ENCODE measurements at places on chromosomes 5 and 9.

DNA sequence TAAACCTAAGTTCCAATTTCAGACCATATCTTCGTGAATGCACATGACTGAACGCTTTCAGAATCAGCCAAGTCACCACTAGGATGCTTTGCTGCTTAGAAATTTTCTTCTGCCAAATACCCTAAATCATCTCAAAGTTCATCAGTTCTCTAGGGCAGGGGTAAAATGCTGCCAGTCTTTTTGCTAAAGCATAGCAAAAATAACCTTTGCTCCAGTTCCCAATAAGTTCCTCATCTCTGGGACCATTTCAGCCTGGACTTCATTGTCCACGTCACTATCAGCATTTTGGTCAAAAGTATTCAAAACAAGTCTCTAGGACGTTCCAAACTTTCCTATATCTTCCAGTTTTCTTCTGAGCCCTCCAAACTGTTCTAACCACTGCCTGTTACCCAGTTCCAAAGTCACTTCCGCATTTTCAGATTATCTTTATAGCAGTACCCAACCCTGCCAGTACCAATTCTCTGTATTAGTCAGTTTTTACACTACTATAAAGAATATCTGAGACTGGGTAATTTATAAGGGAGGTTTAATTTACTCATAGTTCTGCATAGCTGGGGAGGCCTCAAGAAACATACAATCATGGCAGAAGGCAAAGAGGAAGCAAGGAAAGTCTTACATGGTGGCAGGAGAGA lies 74.8 kb downstream of the NR3C1 start:
- no peak for DNase-seq

- DNase-seq, result no peak
These were observed 1.1 kb downstream of the MAMDC2 start for GRCh38 chr9:70044490-70045307.

DNA sequence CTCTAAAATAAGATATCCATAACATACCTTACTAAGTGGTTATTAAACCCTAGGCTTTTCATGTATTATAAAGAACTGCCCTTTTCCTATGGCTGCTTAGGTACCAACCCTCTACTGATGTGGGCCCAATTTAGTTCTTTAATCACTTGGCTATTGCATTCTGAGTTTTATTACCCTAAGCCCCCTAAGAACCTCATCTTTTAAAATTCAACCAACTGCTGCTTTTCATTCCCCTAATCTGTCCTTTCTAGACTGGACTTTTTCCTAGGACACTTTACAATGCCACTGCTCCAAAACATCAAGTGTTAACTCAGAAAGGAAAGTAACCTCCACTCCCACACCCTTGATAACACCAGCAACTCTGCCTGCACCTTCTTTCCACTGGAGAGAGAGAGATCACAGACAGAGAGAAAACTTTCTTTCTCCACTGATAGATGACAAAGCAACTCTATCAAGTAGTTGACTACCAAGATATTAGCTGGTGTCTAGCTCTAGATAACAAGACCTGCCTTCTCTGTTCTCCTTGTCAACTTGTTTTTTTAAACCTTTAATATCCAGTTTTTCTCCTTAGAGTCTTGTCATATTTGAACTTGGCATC lies 27.3 kb downstream of the ELL2 start:
- DNase-seq, result no peak

DNA sequence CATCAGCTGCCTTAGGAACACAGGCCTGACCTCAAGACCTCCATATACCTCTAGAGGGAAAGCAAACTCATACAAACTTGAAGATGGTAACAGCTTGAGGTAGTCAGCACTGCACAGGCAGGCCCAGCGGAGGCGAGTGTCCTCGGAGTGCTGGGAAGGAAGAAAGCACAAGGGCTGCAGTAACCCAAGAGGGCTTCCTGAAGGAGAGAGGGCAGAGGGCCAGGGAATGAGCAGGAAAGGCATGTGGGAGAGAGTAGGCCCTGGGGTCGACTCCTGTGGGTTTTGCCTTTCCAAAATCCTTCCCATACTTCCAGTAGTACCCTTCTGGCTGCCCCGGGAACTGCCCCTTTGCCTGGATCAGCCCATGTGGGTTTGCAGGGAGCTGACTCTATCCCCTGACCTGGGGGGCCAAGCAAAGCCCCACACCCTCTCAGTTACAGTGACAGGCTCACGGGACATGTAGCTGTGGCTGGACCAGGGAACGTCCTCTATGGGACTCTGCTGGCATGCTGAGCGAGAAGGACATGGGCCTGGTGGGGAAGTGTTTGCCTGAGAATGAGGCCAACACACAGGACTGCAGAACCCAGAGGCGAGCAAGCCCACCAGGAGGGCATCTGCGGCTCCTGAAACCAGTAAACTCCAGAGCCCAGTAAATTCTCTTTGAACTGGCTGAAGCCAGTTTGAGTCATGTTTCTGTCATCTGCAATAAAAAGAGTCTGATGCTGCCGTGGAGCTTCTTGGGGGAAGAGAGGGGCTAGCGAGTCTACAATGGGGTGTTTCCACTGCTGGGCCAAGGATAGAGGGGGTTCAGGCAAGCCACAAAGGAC lies 64.1 kb downstream of the COL23A1 start:
- DNase-seq, result no peak

- no peak for DNase-seq
These were observed 4.3 kb downstream of the ATP6V1G1 start for GRCh38 chr9:114591849-114592248.

GRCh38 chr9:85536076-85536475 lies 205.7 kb downstream of the AGTPBP1 start:
- no peak for DNase-seq

DNA sequence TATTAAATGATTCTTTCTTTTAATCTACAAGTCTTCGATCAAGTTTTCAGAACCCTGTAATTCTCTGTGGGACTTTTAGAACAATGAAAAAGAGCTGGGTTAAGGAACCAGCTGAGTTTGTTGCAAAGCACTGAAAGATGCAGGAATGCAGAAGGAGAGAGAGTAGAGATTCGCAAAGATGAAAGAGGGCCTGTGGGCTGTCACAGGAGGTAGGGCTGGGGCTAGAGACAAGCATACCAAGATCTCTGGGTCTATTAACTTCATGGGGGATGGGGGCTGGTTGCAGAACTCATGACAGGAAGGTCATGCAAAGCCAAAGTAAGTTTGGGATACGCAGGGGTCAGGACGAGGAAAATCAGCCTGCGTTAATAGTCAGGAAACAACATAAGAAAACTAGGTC lies 81.8 kb downstream of the LURAP1L start:
- no peak for DNase-seq

DNA sequence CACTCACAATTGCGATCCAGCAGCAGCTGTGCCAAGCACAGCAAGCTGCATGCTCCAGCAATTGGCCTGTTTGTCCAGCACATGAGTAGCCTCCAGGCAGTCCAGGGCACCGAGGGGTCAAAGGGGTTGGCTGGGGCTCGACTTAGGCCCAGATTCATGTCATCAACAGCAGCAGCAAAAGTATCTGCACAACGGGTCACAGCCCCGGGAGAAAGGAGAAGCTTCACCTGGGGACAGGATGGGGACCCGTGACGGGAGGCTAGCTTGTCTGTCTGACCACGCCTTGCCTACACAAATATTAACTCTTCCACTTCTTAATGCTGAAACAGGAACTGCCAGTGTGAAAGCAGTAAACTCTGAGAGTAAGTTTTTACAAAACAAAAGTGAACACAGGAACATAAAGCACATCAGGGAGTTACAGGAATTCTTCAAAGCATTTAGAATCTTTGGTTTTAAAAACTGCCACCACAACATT lies 191.2 kb downstream of the PIK3R1 start:
- peak; percentile 13 for DNase-seq

DNA sequence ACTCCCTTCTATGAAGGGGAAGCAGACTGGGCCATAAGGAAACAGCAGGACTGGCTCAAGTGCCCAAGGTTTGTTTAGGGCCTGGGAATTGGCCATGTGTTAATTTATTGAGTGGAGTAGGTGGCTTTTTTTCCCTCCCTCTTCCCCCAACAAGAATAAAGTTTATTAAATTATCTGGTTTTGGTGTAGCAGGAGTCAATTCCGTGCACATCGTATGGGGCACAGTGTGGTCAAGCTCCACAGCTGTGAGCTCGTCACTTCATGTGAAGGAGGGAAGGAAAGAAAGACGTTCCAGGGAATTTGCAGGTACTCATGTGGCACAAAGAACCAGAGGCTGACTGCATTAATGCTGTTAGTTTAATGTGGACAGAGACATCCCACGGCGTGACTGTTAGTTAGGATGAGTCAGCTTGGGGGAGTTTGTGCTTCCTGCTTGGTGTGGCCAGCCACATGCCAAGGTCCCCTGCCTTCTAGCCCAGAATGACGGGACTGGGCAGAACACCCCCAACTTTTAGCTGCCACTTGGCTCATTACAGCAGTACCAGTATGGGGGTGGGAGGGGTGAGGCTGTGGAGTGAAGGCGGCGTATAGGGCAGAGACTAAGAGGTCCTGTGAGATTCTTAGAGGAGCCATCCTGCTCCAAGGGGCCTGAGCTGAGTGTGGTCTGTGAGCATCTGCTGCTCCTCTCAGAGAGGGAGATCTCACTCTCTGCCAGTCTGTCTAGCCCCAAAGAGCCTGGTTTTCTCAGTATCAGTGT lies 33.2 kb downstream of the CSF1R start:
- no peak for DNase-seq

DNA sequence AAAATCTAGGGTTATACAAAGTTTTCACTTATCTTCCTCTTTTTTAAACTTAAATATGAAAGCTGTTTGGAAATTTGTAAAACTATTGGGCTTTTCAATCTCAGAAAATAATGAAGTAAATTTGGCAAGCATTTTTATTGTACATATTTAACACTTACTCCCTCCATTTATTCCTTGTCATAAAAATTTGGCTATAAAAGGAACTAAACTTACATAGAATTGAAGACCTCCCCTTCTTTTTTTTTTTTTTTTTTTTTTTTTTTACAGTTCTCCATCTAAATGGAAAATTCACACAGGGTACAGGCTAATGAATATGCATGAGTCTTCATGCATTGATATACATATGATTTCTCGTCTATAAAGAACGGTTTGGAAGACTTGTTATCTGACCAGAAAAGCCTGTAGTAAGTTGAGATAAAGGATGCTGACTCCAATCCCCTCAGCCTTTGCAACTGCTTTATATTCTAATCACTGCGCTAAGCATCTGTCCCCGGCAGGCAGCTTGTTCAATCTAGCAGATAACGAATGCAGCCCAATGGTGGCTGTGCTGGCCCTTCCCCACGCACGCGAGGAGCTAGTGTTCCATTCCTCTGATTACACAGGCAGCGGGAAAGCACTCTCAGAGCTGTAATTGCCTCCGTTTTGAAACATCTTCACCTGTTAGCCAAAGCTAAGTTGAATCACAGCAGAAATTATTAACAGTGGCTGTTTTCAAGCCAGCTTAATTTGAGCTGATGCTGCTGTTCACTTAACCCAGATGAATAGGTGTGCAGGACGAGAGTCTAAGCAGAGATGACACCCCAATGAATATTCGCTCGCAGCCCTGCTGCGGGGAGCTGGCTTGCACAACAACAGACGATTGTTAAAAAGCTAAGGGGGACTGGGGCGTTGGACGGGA lies 453.8 kb upstream of the ZNF608 start:
- no peak for DNase-seq

- no peak for DNase-seq
These were observed 71.8 kb downstream of the PRRT1B start for GRCh38 chr9:131616983-131617604.

DNA sequence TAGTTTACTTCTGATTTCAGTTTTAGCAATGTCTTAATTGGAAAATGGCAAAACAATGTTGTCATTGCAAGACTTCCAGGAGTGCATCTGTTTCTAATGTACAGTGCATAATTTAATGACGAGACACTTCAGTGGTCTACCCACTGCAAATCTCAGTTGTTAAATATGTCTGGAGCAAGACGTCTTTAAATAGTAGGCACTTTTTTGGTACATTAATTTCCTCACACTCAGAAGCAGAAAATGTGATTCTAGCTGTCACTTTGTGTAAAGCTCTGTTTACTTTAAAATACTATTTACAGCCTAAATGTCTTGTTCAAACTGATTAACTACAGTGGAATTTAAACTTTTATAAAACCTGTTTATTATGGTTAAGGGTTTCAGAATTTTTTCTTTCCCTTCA lies 815.5 kb downstream of the TLE1 start:
- DNase-seq, result no peak

GRCh38 chr9:124110307-124110915 lies 98.8 kb downstream of the LHX2 start:
- peak; percentile 36 for DNase-seq

DNA sequence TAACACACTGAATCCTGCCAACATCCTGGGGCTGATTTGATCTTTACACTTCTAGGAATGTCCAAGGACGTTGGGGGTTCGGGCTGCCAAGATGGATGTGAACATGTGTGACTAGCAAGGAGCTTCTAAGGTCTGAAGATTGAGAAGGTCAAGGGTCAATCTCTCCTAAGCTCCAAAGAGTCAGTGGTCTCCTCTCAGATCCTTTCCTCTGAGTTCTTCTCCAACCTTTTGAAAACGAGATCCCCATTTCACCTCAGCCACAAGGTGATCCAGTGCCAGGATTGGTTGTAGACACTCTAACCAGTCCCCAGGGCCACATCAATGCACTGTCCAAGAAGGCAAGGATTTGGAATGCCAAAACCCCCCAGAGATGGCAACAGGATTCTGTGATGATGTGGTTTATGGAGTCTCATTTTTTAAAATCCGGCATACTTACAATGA lies 266.8 kb downstream of the NDUFS4 start:
- no peak for DNase-seq

DNA sequence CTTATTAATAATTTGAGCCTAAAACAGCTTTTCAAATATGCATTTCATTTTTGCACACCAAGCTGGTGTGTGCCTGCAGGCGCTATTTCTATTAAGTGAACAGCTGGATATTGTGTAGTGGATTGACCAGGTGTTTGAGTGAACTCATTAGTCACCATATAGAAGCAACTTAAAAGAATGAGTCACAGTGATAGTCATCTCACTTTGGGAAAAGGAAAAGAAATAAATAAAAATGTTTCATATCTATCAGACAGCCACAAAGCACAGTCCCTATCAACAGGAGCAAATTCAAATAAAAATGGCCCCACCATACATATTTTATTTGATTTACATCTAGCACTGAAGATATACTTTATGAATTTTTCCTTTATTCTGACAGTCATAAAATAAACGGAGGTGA lies 456.5 kb upstream of the CDH9 start:
- no peak for DNase-seq

GRCh38 chr5:181222630-181223057 lies 437 bp upstream of the TRIM41 start:
- no peak for DNase-seq

GRCh38 chr5:137669811-137670210 lies 66.1 kb downstream of the KLHL3 start:
- no peak for DNase-seq

- DNase-seq, result peak; percentile 1
These were observed 222.8 kb upstream of the KLF4 start for GRCh38 chr9:107712390-107712789.

- no peak for DNase-seq
These were observed 71.2 kb upstream of the GNA14 start for GRCh38 chr9:77719321-77719720.

Measured in CD4-positive, alpha-beta T cell treated with Interleukin-17A for 1 hour (primary cell).